GM04504 (cell line): ENCODE measurements at places on chromosomes 5 and 9.

DNA sequence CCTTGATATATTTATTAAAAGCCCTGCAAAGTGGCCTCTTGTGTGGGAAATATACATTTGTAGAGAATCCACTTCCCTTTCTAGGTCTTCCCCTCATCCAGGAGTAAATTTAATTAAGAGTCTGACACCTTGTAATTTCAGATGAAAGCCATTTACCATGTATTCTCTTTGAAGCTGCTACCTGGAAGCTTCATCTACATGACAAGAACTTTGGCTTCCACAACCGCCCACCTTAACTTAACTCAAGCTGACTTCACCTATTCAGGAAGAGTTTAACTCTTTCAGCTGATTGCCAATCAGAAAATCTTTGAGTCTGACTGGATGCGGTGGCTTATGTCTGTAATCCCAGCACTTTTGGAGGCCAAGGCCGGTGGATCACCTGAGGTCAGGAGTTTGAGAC is 899.9 kb downstream of the TAF11L14 start:
- no peak for DNase-seq

GRCh38 chr5:139875957-139876356 is 80.3 kb downstream of the PSD2 start:
- DNase-seq, result no peak

- no peak for DNase-seq
These were observed 755 bp downstream of the CDKN2B start for GRCh38 chr9:22008384-22008716.

GRCh38 chr5:101159006-101159405 is 255.9 kb upstream of the ST8SIA4 start:
- no peak for DNase-seq

- no peak for DNase-seq
These were observed 77.4 kb upstream of the MAST4 start for GRCh38 chr5:66518753-66519152.

- DNase-seq, result no peak
These were observed 316.7 kb upstream of the TLE4 start for GRCh38 chr9:79254900-79255650.

DNA sequence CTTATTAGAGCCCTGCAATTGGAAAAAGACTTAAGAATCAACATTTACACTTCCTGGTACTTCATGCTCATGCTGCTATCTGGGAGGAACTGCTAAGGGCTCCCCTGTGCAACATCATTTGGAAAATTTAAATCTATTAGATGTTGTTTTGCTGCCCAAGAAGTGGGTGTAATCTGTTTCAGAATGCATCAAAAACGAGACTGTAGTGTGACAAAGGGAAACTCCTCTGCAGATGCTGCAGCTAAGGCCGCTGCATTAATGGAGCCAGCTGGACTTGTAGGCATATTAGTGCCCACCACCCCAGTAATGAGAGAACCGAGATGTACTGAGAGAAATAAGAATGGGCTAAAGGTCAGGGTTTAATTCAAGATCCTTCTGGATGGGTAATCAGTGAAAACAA is 11.1 kb upstream of the PAIP1 start:
- no peak for DNase-seq

DNA sequence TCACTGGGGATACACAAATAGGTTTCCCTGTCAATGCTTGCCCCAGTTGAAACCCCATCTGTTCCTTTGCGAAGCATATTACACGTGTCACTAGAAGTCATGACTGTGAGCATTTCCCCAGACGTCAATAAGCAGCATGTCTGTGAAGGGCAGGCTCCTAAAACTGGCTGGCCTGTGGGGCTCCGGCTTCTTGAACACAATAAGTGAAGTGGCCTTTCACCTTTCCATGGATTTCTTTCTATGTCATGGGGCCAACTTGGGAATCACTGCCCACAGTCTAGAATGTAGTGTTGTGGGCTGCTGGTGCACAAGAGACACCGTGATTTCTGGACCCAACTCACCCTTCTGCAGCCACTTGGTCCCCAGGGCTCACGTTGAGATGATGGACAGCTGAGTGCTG is 60.4 kb upstream of the CTSL start:
- DNase-seq, result no peak

DNA sequence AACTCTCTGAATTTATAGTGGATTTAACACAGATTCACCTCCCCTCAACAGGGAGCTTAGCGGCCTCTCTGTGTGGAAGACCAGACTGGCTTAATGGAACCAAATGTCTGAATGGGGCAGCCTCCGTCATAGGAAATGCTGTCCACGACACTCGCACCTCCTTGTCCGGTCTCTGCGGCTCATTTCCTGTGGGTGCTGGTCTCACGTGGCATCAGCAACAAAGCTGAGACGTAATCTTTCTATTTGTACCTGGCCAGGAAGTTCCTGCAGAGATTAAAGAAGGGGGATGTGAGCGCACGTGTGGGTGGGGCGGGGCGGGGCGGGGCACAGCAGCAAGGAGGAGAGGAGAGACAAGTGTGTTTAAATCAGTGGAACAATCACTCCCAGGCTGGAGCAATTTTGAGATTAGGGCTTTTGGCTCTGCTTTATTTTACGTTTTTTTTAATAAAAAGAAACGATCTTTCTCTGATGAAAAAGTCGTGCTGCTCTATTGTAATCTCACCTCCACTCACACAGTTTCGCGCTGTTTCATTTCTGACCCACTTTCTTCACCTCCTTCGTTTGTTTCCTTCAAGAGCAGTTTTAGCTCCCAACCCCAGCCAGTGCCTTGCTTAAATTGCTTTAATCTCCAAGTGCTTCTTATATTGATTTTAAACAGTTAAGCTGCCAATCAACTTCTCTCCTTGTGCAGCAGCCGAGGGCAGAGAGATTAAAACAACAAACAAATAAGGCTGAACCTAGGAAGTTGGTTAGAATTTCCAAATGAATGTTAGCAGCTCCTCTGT is 132.2 kb upstream of the ASTN2 start:
- DNase-seq, result no peak

DNA sequence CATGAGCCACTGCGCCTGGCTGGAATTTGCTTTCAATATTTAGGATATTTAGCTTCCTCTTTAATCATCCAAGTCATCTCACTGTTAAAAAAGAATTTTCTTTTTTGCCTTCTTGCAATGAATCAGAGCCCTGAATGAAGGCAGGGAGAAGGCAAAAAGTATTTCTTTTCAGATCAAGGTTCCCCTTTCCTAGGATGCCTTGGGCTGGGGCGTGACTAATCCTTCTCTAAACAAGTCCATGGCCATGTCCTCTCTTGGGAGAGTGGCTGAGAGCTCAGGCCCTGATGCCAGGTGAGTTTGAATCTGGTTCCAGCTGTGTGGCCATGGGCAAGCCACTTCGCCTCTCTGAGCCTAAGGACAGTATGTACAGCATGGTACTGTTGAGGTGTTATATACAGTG is 84.8 kb upstream of the NEURL1B start:
- DNase-seq, result no peak

- DNase-seq, result no peak
These were observed 38.9 kb downstream of the AGTPBP1 start for GRCh38 chr9:85702726-85703289.

- DNase-seq, result no peak
These were observed 100.3 kb downstream of the AOPEP start for GRCh38 chr9:94826644-94827410.

DNA sequence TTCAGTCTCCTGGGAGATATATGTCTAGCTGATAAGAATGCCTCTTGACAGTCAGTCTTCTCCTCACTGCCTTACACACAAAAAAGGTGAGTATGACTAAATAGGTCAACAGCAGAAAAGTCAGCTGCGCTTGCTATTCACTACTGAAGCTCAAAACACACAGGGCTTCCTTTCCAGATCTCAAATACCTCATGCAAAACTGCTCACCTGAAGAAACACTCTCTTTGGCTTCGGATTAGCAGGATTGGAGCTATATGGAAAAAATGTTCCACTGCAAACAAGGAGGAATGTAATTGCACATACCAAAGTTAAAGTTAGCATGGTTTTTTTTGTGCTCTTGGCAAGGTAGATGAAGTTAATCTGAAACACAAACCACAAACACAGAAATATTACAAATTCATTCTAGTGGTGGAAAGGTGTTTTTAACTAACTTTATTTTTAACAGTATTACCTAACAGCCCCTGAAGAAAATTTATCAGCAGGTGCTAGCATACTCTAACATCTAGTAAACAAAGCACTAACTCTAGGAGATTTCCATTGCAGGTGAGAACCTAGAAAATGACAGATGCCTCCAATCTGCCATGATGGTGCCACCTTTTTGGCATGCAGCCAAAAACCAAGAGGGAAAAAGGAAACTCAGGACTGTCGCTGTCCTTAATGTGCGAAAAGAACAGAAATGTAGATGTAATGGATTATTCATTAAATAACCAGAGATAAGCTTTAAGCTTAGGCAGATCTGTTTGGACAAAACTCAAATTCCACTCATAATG is 31.8 kb downstream of the ERMP1 start:
- no peak for DNase-seq

DNA sequence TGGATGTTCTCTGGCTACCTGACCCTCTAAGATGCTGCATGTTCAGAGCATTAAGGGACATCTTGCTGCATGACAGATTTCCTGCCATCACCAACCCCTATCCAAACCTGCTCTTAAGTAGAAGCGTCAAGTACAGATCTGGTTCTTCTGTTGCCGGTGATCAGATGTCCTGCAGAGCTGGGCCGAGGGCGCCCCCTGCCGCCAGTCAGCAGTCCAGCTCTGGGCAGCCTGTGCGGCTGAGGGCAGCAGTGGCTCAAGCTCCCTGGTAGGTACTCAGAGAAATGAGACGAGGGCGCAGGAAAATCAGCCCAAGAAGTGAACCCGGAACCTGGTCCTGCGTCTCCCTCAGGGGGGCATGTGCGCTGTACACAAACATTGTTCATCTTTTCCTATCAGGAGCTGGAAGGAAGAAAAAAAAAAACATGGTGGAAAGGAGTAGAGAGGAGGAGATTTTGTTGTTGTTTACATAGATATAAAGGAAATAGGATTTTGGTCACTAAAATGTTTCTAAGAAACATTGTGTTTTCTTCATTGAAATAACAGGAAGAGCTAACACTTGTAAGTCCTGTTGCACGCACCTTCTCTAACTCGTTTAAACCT is 95.8 kb downstream of the CFAP90 start:
- DNase-seq, result peak; percentile 4

DNA sequence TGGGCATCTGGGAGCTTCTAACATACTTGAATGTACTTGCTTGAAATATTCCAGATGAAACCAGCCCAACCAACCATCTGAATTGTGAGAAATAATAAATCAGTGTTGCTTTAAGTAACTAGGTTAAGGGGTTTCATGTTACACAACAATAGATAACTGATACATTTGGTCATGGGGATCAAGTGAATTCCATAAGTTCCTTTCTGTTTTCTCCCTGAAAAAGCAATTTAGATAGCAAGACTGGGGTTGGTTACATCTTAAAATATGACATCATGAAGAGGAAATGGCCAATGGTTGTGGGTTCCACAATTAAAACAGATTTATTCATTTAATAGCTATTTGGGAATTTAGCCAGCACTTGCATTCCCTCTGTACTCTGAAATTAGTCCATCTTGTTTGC is 559.7 kb downstream of the TLR4 start:
- DNase-seq, result no peak

DNA sequence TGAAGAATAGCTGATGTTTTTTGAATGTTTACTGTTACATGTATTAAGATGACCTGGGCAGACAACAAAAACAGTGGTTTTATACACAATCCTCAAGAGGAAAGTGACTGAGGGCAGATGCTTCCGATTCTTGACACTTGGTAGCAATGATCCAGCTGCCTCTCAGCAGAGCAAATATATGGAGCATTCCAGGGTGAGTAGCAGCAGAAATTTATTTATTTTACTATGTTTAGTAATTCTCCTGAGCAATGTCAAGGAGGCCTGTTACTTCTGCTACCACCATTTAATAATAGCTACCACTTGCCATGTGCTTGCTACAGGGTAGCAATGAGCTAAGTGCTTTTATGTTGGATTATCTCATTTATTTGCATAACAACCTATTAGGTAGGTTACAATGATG is 69.1 kb upstream of the NR3C1 start:
- no peak for DNase-seq

- no peak for DNase-seq
These were observed 150 bp downstream of the SNX30 start for GRCh38 chr9:112750764-112751055.

GRCh38 chr5:165495829-165496380 is 1990.5 kb downstream of the MAT2B start:
- DNase-seq, result no peak

DNA sequence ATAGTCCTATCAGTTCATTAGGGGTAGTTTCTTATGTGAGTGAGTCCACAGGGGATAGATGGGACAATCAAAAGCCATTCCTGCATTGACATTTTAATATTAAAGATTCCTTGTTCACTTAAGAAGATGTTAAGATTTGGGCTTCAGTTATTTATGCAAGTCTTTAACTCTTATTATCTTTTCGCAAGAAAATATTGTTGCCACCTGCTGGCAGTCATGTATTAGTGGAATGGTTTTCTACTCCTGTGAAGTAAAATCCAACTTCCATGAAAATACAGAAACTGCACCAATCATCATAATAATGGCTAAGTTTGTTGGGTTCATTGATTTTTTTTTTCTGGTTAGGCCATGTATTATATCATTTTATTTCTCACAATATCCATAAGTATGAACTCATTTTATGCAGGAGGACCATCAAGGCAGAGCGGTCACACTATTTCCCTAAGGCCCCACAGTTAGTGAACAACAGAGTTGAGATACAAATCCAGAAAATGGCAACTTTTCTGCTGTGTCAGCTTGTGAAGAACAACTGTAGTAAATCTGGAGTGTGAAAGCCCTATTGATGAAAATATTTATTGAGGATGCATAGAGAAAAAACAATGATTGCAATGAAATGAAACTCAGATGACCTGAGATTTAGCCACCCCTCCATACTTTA is 88.5 kb upstream of the TXNDC8 start:
- DNase-seq, result no peak

- no peak for DNase-seq
These were observed 593.4 kb upstream of the RGMB start for GRCh38 chr5:98179791-98180755.

DNA sequence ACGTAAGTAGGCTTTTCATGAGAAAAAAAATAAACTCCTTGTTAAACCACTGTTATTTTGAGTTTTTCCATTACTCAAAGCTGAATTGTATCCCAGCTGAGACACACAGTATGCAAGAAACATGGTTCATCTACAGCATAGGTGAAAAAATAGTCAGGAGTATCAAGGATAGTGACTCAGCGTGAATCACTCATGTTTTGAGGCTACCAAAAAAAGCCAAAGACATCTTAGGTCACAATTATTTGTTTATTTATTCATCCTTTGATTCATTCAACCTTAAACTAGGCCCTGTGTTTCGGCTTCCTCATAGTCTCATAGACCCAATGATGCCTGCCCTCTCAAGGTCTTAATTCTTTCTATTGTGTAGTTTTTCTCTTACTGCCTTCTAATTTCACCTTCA is 32.9 kb upstream of the STX17 start:
- DNase-seq, result peak; percentile 19
